ENCODE measurements at places on chromosomes 1 and 21.

- no peak for DNase-seq
Measured at GRCh38 chr1:228149406-228150119, at the start of gene GJC2. TSS of gene GJC2 (plus strand) at chr1:228149930. CDS start at chr1:228157759, 7,829 bp downstream.

DNA sequence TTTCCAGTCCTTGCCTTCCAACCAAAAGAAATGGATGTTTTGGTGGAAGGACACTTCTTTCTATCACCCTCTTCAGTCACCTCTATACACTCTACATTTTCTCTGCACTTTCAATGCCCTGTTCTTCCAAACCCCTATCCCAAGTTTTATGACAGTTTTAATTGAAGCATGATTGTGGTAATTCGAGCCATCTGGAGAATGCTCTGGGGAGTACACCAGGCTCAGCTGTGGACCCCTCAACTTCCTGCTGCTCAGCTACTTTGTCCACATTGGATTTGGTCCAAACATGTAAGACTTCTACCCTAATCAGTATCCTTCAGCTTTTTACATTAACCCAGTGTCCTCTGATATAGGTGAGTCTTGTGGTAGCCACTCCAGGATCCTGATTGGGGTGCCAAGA, 129.6 kb downstream of the SYT2 start:
- DNase-seq, result no peak

- DNase-seq, result peak; percentile 47
Measured at GRCh38 chr1:156727926-156728598, at the start of gene METTL25B. TSS of gene METTL25B (plus strand) at chr1:156728469. CDS start at chr1:156729105, 636 bp downstream.

GRCh38 chr1:205701891-205702290, 21.6 kb upstream of the SLC45A3 start:
- no peak for DNase-seq

GRCh38 chr1:244839656-244840055, 4.2 kb downstream of the COX20 start:
- no peak for DNase-seq

DNA sequence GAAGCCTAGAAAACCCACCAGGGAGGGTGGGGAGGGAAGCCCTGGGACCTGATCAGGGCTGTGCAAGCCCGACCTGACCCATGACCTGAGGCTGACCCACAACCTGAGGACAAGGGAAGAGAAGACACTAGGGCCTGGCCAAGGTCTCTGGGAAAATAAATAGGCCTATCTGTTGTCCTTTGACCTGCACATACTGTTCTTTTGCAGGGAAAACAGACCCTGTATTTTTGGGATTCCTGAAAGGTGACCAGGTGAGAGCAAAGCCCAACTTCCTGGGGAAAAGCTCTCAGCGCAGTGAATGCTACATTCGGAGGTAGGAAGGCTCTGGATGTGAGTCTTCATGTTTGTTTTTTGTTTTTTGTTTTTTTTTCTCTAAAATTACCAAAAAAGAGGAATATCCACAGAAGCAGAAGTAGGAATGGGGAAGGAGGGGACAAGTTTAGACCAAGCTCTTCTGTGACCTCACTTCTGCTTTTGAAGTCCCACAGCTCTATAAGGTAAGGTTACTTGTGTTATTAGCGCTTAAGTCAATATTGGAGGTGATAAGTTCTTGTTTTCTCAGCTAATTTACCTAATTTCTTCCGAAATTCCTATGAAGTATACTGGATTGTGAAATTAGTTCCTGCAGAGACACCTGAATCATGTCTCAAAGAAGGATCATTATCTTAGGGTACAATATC, 26.2 kb upstream of the LYST start:
- no peak for DNase-seq

DNA sequence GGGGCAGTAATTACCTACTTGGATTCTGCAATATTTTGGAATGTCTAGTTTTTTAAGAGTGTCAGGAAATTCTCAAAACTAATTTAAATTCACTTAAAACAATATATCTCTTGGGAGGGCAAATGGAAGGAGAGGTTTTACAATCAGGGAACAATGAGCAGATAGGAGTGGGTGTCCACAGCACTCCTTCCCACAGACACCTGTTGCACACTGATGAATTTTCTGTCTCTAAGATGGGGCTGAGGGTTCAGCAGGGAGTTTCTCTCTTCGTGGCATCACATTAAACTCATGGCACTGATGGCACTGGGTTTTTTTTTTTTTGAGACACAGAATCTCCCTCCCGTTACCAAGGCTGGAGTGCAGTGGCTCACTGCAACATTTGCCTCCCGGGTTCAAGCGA, 5.5 kb downstream of the PHF13 start:
- no peak for DNase-seq
